ENCODE measurements at places on chromosomes 2 and 18.

GRCh38 chr2:102523651-102524050 lies 50.6 kb downstream of the SLC9A4 start:
- no peak overlapping the region for H3K27ac ChIP-seq
- no peaks in the 10 kb centered on the region for H3K4me1 ChIP-seq
- no peak overlapping the region for H3K4me3 ChIP-seq

DNA sequence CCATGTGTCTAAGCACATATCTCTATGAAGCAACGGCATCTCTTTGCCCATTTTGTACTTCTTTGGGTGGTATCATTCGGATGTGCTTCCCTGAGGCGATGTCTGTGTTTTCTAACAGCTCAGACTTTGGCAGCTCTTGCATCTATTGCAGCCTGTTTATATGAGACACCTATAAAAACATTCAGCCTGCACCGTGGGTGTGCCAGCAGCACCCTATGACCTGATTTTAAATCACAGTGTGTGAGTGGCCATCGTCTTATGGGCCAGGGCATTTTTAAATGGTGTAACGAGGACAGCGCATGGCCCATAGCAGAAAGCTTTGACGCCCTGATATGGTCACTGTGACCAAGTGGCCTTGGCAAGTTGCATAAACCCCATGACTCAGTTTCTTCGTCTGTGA lies 12.9 kb downstream of the NPAS2 start:
- no peak for DNase-seq
- H3K27ac ChIP-seq: no peak overlapping the region
- no peaks in the 10 kb centered on the region for H3K4me1 ChIP-seq
- H3K4me3 ChIP-seq: no peak overlapping the region

- no peaks in the 10 kb centered on the region for H3K27me3 ChIP-seq
- peak overlapping the region; percentile 17 for H3K4me3 ChIP-seq
Observed at GRCh38 chr2:236968880-236969534, 116.7 kb upstream of the COPS8 start.

- H3K27me3 ChIP-seq: peaks cover 4% of the 10 kb centered on the region
- no peak overlapping the region for H3K27ac ChIP-seq
- H3K4me1 ChIP-seq: no peaks in the 10 kb centered on the region
- no peak for DNase-seq
Observed at GRCh38 chr2:101349893-101350662, 37.2 kb downstream of the CREG2 start.

DNA sequence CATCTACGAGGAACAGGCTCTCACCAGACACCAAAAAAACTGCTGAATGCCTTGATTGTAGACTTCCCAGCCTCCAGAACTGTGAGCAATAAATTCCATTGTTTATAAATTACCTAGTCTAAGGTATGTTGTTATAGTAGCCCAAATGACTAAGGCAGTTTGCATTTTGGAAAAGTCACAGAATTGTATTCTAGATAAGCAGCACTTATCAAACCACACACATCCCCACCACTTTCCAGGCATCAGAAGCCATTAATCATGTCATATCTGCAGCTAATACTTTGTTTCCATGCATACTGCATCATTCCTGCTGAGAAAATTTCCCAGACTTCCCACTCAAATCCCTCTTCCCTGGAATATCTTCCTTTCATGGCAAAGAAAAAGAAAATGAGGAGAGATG lies 187.2 kb downstream of the INO80D start:
- no peak overlapping the region for H3K4me3 ChIP-seq
- peaks cover 31% of the 10 kb centered on the region for H3K4me1 ChIP-seq
- no peak overlapping the region for H3K27ac ChIP-seq
- H3K36me3 ChIP-seq: peaks cover 7% of the 10 kb centered on the region
- H3K27me3 ChIP-seq: peaks cover 17% of the 10 kb centered on the region
- no peak for DNase-seq

DNA sequence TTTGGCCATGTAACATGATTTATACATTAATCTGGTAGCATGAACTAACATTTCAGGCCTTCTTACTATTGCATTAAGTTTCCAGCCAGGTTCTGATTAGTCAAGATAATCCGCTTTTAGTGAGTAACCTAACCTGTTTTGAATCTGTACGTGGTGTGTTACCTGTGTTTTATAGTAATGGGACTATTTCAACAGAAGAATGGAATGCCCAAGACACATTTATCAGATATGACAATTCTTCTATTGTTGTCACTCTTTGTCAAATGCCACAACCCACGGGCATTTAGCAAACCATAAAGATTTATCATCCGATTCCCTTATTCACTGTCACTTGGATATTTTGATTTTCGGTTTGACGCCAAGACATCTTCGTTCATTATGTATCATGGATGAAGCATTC lies 117.9 kb downstream of the ETAA1 start:
- H3K27me3 ChIP-seq: peaks cover 4% of the 10 kb centered on the region
- no peak overlapping the region for H3K27ac ChIP-seq
- H3K4me1 ChIP-seq: no peaks in the 10 kb centered on the region
- no peak for DNase-seq
- peaks cover 5% of the 10 kb centered on the region for H3K36me3 ChIP-seq
- no peak overlapping the region for H3K4me3 ChIP-seq

DNA sequence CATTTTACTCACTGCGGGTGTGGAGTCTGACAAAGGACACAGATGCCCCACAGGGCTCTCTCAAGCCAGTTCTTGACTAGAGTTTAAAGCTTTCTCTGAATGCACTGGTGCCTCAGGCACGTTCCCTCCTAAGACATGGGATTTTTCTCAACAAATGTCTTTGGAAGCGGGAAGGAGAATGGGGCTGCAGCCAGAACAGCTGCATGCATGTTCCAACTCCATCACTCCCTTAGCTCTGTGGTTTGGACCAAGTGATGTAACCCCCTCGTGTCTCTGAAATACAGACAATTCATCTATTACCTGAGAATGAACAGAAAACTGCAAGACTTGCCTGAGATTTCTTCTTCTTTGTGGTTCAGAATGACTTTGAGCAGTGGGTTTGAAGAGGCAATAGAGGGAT lies 141.7 kb upstream of the SERPINE2 start:
- H3K4me3 ChIP-seq: no peak overlapping the region
- no peak for DNase-seq
- no peaks in the 10 kb centered on the region for H3K36me3 ChIP-seq
- peaks cover 3% of the 10 kb centered on the region for H3K27me3 ChIP-seq

GRCh38 chr2:29749843-29750242 lies 171.5 kb downstream of the ALK start:
- H3K36me3 ChIP-seq: no peaks in the 10 kb centered on the region
- H3K27ac ChIP-seq: no peak overlapping the region
- no peak for DNase-seq
- H3K4me1 ChIP-seq: peaks cover 7% of the 10 kb centered on the region
